ENCODE measurements at places on chromosomes 1 and 21. TPM values are rescaled to one million over a fixed set of nuclear protein-coding genes. Genes with fewer than 3 reads are reported as not detected.

DNA sequence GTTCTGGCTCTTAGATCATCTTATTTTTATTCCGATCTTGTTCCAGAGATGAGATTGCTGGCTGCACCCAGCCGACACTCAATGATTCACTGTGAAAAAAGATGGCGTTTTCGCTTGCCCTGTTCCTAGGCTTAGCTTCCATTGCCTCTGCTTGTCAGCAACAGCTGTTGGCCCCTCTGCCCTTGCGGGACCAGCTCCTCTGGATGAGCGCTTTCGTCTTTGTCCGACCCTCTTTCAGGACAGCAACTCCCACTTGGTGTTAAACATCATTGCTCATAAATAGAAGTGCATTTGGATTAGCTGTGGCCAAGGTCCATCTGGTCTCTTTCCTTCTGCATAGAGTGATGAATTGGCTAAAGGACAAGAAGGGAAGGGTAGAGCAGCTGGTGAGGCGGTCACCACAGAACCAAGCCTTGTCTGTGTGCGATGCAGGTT is 43.5 kb upstream of the SCCPDH start:
- DNase-seq = no peak

DNA sequence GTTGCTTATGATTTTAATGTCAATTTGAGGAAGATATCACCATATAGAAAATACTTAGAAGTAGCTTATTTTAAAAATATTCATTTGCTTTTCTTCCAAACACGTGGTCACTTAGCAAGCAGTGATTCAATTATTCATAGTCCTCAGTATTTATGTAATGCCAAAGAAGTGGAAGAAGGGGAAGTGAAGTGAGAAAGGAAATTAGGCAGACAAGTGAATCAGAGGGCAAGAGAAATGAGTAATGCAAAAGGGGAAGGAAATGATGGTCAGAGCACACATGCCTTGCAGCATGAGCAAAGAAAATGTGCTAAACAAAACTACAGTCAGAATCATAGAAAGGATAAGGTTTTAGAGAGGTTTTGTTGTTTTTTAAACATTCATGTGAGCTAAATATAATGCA is 31.8 kb downstream of the SDCCAG8 start:
- DNase-seq = peak; percentile 85

DNA sequence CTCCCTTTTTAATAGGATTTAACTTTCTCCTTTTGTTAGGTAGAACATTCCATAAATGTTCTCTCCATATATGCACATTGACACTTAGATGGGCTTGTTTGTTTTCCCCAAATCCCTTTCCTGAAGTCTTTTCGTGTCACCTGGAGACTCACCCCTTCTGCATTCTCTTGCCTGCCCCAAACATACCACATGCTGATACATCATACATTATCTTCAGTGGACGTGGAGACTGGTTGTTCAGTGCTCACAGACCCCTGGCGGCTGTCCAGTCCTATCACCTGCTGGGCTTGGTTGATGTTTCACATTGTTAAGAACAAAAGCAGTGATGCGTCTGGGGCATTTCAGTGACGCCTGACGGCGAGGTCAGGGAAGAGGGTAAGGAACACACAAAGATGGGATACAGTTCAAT is 22.2 kb downstream of the FMOD start:
- DNase-seq = no peak

GRCh38 chr1:176540428-176540827 is 77.5 kb downstream of the PAPPA2 start:
- no peak for DNase-seq

- DNase-seq = no peak
Measured at GRCh38 chr1:61754545-61754944, 12.3 kb downstream of the PATJ start.

GRCh38 chr1:232493869-232494268 is 136.1 kb downstream of the SIPA1L2 start:
- DNase-seq = no peak

DNA sequence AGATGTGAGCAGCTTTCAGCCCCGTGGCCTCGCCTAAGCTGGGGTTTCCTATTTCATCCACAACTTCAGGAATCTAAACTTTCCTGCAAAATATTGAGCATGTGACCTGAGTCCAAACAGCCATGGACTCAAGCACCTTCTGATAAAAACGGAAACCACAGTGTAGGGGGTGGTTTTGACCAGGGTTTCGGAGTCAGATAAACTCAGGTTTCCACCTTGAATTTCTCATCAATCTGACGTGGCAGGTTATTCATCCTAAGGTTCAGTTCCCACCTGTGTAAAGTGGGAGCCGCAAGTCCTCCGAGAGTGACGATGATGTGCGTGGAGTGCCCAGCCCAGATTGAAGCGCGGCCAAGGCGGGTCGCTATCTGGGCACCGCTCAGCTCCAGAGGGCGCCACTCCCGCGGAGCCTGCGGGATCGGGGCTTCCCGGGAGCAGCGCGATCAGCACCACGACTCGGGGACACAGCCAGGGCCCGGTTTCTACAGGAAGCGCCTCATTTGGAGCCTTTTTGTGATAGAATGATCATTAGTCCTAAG is 871 bp upstream of the ETS2 start:
- peak; percentile 50 for DNase-seq

- no peak for DNase-seq
Measured at GRCh38 chr1:111938536-111938935, 50.9 kb downstream of the KCND3 start.

GRCh38 chr1:243267914-243268653 is 12.2 kb downstream of the SDCCAG8 start:
- peak; percentile 99 for DNase-seq

DNA sequence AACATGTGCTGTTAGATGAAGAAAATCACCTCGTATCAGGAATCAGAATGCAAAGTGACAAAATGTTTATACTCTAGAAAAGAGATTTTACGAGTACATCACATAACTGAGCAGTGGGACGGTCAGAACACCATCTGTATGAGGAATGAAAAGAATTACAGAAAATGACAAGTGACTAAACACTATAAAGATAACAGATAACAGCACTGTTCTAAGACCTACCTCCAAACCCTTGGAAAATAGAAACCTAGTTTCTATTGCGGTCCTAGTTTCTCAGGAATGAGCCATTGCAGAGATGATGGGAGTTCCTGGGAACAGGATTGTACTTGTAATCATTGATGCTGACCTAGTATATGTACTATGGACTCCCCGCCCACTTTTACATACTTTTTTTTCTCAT is 839.4 kb upstream of the ADAMTS5 start:
- no peak for DNase-seq

GRCh38 chr1:111864862-111865261 is 109.2 kb downstream of the DDX20 start:
- no peak for DNase-seq

GRCh38 chr21:15309721-15310120 is 244.9 kb upstream of the NRIP1 start:
- DNase-seq = peak; percentile 77

- no peak for DNase-seq
Measured at GRCh38 chr1:39729842-39730241, 8.8 kb upstream of the PPIE start.

DNA sequence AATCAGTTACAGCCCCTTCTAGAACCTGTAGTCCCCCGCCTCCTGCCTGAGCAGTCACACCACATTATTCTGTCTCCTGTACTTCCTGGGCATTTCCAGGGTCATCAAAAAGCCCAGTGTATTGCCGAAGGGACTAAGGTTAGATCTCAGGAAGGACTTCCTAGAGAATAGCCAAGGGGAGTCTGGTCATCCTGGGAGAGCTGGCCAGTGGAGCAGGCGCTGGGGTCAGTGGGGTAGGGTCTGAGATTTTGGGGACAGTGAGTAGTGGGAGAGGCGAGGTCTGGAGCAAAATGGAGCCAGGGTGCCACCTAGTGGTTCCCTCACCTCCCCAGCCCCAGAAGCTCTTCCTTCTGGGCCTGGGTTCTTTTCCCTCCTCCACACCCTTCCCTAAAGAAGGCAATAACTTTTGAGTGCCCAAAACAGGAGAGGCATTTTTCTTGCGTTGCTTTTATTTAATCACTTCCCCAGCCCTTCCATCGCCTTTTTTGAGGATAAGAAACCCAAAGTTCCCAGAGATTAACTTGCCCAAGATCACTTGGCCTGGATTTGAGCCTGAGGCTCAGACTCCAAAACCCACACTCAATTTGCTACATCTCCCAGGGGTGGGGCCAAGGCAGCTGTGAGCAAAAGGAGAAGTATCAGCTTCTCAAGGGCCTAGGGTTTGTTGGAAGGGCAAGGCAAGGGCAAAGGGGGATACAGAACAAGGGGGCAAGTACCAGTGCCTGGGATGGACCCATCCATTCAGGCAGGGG is 7.3 kb upstream of the PMVK start:
- peak; percentile 30 for DNase-seq

GRCh38 chr1:39317111-39317510 is 112.6 kb downstream of the MACF1 start:
- no peak for DNase-seq

- DNase-seq = peak; percentile 70
Measured at GRCh38 chr1:43354936-43355335, 3.8 kb upstream of the CDC20 start.

DNA sequence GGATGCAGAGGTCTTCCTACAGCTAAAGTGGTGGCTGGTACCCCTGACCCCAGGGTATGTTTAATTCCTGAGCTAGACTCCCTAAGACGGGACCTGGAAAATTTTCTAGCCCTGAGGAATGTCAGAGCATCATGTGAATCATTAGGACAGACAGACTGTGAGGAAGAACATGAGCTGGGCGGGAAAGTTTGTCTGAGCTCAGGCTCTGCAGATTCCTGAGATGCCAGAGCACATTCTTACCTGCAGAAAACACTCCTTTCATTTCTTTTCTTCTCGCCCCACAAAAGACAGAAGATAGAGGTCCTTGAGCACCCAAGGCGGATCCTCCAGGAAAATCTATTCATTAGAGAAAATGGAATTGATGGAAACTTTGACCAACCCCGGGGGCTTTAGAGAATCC is 6.5 kb downstream of the CAPN2 start:
- DNase-seq = no peak

DNA sequence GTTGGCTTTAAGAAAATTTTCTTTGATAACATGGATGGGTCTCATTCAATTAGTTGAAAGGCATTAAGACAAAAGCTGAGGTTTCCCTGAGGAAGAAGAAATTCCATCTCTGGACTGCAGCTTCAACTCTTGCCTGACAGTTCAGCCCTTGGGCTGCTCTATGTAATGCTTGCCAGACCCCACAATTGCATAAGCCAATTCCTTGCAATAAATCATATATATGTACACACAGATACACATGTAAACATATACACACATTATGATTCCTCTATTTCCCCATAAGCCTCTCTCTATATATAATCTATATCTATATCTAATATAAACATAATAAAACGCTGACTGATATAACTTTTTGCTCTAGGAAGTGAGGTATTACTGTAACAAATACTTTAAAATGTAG is 301.5 kb upstream of the PRMT6 start:
- peak; percentile 35 for DNase-seq

DNA sequence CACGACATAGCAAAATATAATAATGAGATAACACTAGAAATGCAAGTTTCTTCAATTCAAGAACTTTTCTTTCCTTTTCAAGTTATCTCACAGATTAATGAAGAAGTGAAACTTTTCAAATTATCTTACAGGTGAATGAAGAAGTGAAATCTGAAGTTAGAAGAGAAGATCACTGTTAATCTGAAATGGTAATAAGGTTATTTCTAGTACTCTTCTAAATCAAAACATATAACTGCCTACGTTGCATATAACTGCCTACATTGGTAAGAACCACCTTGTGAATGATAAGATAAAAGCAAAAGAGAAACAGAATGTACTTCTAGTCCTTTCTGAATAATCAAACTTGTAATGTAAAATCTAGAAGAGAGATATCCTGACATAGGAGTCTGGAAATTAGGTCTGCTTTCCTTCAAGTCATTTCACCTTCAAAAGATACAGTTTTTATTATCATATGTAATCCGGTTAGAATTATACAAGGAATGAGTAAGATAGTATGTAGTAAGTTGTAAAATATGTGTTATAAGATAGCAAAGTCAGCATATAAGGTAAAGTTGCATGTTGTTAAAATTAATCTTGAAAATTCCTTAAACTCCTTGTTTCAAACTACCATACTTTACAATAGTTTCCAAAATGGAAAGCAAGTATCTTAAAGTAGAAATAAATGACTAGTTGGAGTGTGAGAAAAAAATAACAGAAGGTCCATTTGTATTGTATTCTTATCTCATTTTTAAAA is 522.4 kb upstream of the ZRANB2 start:
- no peak for DNase-seq

- DNase-seq = peak; percentile 33
Measured at GRCh38 chr1:208103597-208104513, 140.3 kb downstream of the PLXNA2 start.

GRCh38 chr1:220828179-220828490 is 41.4 kb downstream of the MTARC1 start:
- peak; percentile 50 for DNase-seq

GRCh38 chr1:153380711-153381110 is 5.3 kb upstream of the S100A12 start:
- DNase-seq = no peak

GRCh38 chr1:76142771-76143540 is 68.4 kb downstream of the ST6GALNAC3 start:
- DNase-seq = no peak

GRCh38 chr21:28298251-28298672 is 694.4 kb downstream of the LTN1 start:
- peak; percentile 95 for DNase-seq

IQCC gene
- 0.41 TPM for total RNA-seq

ADORA1 gene
- total RNA-seq = 6.5 TPM

DNASE2B gene
- not detected for total RNA-seq

MMEL1 gene
- total RNA-seq = not detected

SPATA46 gene
- total RNA-seq = not detected

MAP3K21 gene
- 0.18 TPM for total RNA-seq

SLC5A9 gene
- total RNA-seq = not detected

PODN gene
- 47.5 TPM for total RNA-seq

IFFO2 gene
- total RNA-seq = 3.3 TPM

CYP4A11 gene
- total RNA-seq = not detected

PCP4L1 gene
- not detected for total RNA-seq

SPRR1A gene
- not detected for total RNA-seq

Measured in fibroblast of the aortic adventitia (primary cell).